ENCODE measurements at places on chromosomes 2 and 18.

DNA sequence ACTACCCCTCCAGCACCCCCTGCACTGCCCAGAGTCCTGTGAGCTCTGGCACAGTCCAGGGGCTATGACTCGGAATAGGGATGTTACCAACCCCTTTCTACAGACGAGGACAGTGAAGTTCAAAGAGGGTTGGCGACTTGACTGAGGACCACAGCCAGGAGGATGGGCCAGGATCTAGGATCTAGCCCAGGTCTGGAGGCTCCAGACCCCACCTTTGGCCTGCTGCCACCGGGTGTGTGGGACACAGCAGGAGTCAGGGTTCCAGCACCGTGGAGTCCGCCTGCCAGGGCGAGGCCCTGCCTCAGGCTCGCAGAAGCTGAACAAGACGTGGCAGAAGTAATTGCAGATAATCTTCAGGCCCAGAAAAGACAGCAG is 37.9 kb upstream of the GPC1 start:
- DNase-seq = no peak

DNA sequence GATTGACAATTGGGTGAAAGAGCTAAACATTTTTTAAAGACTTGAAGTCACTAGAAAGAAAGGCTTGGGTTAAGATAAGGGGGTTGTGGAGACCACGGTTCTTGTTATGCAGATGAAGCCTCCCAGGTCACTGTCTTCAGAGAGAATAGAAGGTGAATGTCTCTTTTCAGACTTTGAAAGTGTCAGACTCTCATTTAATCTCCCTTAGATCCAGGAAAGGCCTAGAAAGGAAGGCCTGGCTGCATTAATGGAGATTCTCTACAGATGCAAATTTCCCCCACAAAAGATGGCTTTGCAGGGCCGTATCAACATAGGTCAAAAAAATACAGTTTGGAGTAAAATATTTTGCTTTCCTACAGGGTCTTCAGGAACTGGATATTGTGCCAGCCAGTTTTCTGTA is 193.9 kb downstream of the RTP5 start:
- DNase-seq = no peak

DNA sequence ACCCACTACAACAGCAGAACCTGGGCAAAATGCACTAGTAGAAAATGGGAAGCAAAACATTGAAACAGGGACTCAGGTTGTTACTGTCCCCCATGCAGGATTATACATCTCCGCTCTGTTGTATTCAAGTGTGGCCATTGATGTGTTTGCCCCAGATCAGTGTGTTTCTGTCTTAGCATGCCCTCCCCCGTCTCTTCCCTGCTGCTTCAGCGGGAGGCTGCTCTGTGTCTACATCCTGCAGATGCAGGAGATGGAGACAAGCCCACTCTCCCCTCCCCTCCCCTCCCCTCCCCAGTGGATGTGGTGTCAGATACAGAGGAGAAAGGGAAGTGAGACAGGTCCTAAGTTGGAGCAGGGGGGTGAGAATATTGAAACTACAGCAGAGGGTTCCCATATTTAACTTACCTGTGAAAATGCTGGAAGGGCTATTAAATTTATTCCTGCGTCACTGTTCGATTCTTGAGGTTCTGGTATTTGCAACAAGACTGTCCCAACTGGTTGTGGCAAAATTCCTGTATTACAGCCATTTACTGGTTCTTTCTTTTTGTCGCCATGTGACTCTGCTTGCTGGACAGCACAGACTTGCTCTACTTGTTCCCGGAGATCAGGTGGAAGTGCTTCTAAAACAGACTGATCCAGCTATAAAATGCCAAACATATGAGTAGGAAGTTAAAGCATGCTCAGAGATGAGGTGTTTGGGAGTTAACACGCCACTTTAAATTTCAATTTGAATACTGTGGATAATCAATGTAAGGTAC is 67.0 kb downstream of the EIF5B start:
- no peak for DNase-seq

- no peak for DNase-seq
These were observed 53.9 kb downstream of the ASAP2 start for GRCh38 chr2:9260464-9260918.

GRCh38 chr2:10501451-10501961 is 53.4 kb upstream of the ODC1 start:
- DNase-seq = no peak
